ENCODE measurements at places on chromosomes 11 and 22.

GRCh38 chr11:30317030-30317429, 5.9 kb upstream of the ARL14EP start:
- DNase-seq, result no peak

DNA sequence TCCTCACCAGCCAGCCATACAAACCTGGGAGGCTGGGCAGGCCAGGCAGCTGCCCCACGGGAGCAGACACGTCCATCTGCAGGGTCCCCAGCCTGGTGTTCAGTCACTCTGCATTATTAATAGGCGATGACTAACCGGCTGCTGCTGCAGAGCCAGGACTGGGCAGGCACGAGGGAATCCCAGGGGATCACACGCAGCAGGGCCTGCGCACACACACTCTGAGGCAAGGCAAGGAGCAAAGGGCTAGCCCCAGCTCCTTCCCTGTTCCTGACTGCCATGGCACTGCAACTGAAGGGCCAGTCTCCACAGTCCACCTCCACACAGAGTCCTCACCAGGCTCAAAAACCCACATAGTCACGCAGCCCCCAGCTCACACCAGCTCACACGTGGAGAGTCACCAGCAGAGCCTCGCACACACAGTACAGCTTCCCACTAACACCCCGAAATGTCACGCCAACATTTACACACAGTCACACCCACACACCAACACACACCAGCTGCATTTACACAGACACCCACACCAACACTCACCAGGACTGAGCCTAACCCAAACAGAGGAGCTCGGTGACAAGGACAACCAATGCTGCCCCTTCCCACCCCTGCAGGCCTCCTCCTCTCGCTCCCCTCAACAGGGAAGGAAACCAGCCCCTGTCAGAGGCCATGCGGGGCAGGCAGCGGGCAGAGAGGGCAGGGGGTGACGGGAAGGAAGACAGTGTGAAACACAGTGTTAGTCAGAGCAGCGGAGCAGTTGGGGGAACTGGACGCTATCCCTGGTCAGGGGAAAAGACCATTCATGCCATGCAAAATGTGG, 47.3 kb downstream of the NRXN2 start:
- DNase-seq, result no peak

- DNase-seq, result no peak
Measured at GRCh38 chr11:74731301-74732094, at the start of gene CHRDL2. TSS of gene CHRDL2 (minus strand) at chr11:74731426. CDS start at chr11:74730888, 538 bp downstream.

DNA sequence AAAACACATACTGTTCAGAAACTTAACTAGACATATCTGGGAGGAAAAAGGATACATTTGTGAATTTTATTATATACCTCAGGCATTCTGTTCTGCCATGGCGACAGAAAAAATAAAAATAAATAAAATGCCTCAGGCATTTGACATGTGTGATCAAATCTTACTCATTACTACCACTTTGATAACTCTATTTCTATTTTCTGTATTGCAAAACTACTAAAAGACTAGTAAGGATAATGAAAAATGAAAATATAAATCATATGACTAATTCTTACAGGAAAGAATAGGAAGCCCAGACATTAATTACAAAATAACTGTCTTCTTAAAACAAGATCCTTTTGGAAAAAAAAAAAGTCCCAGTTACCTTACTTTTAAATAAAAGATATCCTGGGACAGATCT, 5.3 kb downstream of the PICALM start:
- DNase-seq, result no peak
